ENCODE measurements at places on chromosomes 2 and 18.

DNA sequence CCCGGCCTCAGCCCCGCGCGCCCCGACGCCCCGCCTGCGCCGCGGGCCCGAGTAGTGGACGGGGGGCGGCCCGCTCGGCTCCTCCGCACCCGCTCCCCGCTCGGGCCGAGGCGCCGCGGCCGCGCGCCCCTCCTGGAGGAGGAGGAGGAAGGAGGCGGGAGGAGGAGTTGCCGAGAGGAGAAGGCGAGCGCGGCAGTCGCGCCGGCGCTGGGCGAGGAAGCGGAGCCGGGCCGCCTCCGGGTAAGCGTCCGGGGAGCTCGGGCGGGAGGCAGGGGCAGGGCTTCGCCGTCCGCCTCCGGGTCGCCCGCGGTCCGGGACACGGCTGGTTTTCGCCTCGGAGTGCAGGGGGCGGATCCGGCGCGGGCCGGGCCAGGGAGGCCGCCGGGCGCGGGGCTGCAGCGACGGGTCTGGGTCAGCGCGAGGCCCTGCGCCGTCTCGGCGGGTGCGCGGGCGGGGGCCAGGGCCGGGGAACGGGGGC, at the start of gene SOCS6:
Gene SOCS6, plus strand, starts transcription at position 195 of the 478 bp plus-strand sequence. CDS start 35,624 bp downstream, outside the sequence.
- H3K4me1 ChIP-seq = peaks cover 28% of the 10 kb centered on the region
- H3K36me3 ChIP-seq = peaks cover 4% of the 10 kb centered on the region
- peak; percentile 70 for DNase-seq
- peak within 1 kb of the TSS; percentile 80 for H3K27ac ChIP-seq

- no peaks in the 10 kb centered on the region for H3K27me3 ChIP-seq
- no peaks in the 10 kb centered on the region for H3K4me1 ChIP-seq
- DNase-seq = no peak
- no peak overlapping the region for H3K27ac ChIP-seq
- H3K4me3 ChIP-seq = no peak overlapping the region
- H3K36me3 ChIP-seq = no peaks in the 10 kb centered on the region
Observed at GRCh38 chr18:69387186-69387585, 13.5 kb upstream of the DOK6 start.

GRCh38 chr2:227460070-227460485, 11.9 kb upstream of the AGFG1 start:
- no peak for DNase-seq
- no peak overlapping the region for H3K4me3 ChIP-seq
- peaks cover 1% of the 10 kb centered on the region for H3K27me3 ChIP-seq
- no peaks in the 10 kb centered on the region for H3K36me3 ChIP-seq
- H3K27ac ChIP-seq = no peak overlapping the region

DNA sequence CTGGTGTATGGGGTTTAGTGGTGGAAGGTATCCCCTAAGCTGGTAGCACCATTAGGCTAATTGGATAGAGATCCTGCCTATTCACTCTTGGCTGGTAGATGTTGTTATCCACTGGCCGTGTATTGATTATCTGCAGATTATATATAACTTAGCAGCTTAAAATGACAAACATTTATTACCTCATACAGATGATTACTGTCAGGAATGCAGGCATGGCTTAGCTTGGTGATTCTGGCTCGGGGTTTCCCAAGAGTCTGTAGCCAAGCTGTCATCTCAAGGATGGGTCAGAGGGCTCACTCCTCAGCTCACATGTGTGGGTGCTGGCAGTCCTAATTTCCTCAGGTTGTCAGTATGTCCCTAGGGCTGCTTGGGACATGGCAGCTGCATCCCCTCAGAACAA, 465.8 kb downstream of the PARD3B start:
- no peak for DNase-seq
- no peak overlapping the region for H3K4me3 ChIP-seq
- H3K4me1 ChIP-seq = peaks cover 5% of the 10 kb centered on the region
- no peak overlapping the region for H3K27ac ChIP-seq
- H3K36me3 ChIP-seq = no peaks in the 10 kb centered on the region

GRCh38 chr18:5948237-5948636, 52.9 kb upstream of the TMEM200C start:
- H3K4me3 ChIP-seq = no peak overlapping the region

DNA sequence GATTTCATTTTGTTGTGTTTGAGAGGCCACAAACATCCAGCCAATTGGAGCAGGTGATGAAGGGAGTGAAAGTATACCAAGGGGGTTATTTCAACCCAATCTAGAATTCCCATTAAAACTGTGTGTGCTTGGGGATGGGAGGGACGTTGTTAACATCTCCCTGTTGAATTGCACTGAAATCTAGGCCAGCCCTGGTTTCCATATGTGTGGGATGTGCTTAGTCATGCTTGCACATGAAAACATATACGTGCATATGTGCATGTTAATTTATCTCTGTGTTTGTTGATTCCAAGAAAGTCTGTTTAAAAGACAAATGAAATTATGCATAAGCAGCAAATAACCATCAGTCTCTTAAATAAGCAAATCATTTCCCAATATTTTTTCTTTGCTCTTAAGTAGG, 5.6 kb downstream of the CELF4 start:
- no peaks in the 10 kb centered on the region for H3K36me3 ChIP-seq
- no peak overlapping the region for H3K4me3 ChIP-seq
- no peak overlapping the region for H3K27ac ChIP-seq
- DNase-seq = no peak
- no peaks in the 10 kb centered on the region for H3K4me1 ChIP-seq

- no peak overlapping the region for H3K4me3 ChIP-seq
- H3K4me1 ChIP-seq = peaks cover 26% of the 10 kb centered on the region
- H3K36me3 ChIP-seq = no peaks in the 10 kb centered on the region
- H3K27ac ChIP-seq = no peak overlapping the region
- H3K27me3 ChIP-seq = peaks cover 4% of the 10 kb centered on the region
Observed at GRCh38 chr2:216316743-216317142, 55.5 kb downstream of the MARCHF4 start.

DNA sequence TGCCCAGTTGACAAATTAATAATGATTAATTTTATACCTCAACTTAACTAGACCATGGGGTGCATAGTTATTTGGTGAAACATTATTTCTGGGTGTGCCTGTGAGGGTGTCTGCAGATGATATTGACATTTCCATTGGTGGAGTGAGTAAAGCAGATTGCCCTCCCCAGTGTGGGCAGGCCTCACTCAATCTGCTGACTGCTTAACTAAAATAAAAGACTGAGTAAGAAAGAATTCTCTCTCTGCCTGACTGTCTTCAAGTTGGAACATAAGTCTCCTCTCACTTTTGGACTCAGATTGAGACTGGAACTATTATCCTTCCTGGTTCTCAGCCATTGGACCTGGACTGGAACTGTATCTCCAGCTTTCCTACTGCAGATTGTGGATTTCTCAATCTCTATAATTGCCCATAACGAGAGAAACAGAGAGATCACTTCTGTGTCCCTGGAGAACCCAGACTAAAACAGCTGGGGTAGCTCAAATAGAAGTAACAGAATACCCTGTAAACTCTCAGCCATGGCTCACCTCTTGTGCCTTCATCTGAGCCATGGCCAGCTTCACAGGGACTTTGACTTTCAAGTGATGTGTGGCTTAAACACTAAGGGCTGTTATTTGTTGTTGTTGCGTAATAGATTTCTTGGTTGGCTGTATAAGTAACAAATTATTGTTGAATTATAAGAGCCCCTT, 575.3 kb upstream of the RAB6C start:
- no peak overlapping the region for H3K4me3 ChIP-seq
- no peaks in the 10 kb centered on the region for H3K27me3 ChIP-seq
- DNase-seq = no peak
- H3K36me3 ChIP-seq = no peaks in the 10 kb centered on the region

GRCh38 chr2:108586631-108587030, 52.4 kb downstream of the LIMS1 start:
- peaks cover 1% of the 10 kb centered on the region for H3K27me3 ChIP-seq
- DNase-seq = no peak
- H3K4me1 ChIP-seq = peaks cover 67% of the 10 kb centered on the region

- H3K27me3 ChIP-seq = peaks cover 6% of the 10 kb centered on the region
- no peak overlapping the region for H3K4me3 ChIP-seq
- no peaks in the 10 kb centered on the region for H3K4me1 ChIP-seq
- peaks cover 8% of the 10 kb centered on the region for H3K36me3 ChIP-seq
Observed at GRCh38 chr2:183543222-183543621, 419.0 kb downstream of the NUP35 start.

- peaks cover 6% of the 10 kb centered on the region for H3K4me1 ChIP-seq
- H3K27ac ChIP-seq = no peak overlapping the region
- peaks cover 8% of the 10 kb centered on the region for H3K27me3 ChIP-seq
- no peak for DNase-seq
Observed at GRCh38 chr2:10027660-10028330, 15.6 kb upstream of the KLF11 start.

- H3K27me3 ChIP-seq = peaks cover 5% of the 10 kb centered on the region
- H3K36me3 ChIP-seq = peaks cover 32% of the 10 kb centered on the region
- peak; percentile 50 for DNase-seq
- peaks cover 43% of the 10 kb centered on the region for H3K4me1 ChIP-seq
Observed at GRCh38 chr2:144515696-144516410, 4.1 kb downstream of the ZEB2 start.

DNA sequence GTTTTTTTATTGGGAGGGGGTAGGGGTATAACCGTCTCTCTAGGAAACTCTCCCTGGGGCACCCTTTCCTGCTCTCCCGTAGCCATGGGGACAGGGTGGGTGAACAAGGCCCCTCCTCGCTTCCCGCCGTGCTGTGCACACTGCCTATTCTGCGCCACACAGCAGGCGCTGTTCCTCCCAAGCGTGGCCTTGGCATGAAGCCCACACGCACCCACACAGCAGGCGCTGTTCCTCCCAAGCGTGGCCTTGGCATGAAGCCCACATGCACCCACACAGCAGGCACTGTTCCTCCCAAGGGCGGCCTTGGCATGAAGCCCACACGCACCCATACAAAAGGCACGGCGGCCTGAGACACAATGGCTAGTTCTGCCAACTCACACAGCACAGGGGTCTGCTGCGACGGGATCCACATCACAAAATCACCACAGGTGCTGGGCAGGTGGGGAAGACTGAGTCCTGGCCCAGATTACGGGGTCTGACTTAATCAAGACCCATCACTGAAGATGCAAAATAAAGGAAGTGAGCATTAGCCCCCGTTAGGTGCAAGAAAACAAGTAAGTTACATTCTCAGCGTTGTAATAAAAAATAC, 46.6 kb upstream of the TPO start:
- peaks cover 21% of the 10 kb centered on the region for H3K4me1 ChIP-seq
- H3K27ac ChIP-seq = no peak overlapping the region
- no peaks in the 10 kb centered on the region for H3K36me3 ChIP-seq
- H3K27me3 ChIP-seq = peaks cover 2% of the 10 kb centered on the region

DNA sequence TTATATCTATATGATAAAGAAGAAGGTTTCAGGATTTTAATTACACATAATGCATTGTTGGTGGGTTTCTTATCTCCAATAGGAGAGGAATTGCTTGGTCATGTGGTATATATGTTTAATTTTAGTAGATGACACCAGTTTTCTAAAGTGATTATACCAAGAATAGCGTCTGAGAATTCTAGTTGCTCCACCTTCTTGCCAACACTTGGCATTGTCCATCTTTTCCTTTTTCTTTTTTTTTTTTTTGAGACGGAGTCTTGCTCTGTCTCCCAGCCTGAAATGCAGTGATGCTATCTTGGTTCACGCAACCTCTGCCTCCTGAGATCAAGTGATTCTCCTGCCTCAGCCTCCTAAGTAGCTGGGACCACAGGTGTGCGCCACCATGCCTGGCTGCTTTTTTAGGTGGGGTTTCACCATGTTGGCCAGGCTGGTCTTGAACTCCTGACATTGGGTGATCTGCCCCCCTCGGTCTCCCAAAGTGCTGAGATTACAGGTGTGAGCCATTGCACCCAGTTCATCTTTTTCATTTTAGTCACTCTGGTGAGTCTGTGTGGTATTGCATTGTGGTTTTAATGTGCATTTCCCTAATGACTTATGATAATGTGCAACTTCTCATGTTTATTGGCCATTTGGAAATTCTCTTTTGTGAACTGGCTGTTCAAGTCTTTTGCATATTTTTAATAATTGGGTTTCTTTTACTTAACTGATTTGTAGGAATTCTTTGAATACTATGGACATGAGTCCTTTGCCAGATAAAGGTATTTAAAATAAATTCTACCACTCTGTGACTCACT, 37.3 kb upstream of the ZNF512 start:
- H3K4me3 ChIP-seq = no peak overlapping the region
- H3K27ac ChIP-seq = no peak overlapping the region

DNA sequence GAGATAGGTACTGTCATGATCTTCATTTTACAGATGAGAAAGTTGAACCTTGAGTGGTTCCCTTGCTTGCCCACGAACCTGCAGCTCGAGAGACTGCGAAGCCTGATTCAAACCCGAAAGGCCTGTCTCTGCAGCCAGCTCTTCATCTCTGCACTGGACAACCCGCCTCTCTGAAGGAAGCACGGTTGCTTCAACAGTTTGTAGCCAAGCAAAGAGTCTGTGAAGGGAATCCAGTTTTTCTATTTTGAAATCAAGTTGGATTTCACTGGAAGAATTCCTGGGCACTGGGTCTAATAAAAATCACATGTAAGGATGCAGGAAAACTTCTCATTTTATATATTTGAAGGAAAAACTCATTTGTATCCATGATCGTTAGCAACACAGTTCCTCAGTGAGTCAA, 21.3 kb upstream of the ICOS start:
- H3K27me3 ChIP-seq = no peaks in the 10 kb centered on the region
- no peak for DNase-seq
- no peaks in the 10 kb centered on the region for H3K4me1 ChIP-seq

- no peak for DNase-seq
- H3K36me3 ChIP-seq = peaks cover 9% of the 10 kb centered on the region
- no peak overlapping the region for H3K4me3 ChIP-seq
- no peaks in the 10 kb centered on the region for H3K4me1 ChIP-seq
- peaks cover 2% of the 10 kb centered on the region for H3K27me3 ChIP-seq
Observed at GRCh38 chr2:69154106-69154505, 141.1 kb downstream of the ANTXR1 start.

DNA sequence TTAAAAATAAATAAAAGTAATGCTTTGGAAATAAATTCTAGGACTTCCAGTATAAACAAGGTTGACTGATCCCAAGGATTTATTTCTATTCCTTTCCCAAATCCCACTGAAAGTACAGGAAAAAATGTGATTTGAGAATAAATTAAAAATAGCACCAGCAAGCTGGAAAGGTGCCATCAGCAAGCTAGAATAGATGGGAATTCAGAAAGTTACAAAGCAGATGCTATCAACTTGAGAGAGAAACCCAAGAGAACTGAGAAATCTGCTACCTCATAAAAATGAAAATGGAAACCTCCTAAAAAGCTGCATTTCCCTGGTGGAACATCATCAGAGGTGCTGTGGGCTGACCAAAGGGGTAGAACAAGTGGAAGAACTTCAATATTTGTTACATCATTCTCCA, 148.6 kb upstream of the KCNJ3 start:
- H3K4me3 ChIP-seq = no peak overlapping the region
- peaks cover 5% of the 10 kb centered on the region for H3K36me3 ChIP-seq
- no peak overlapping the region for H3K27ac ChIP-seq
- DNase-seq = no peak

- no peak overlapping the region for H3K27ac ChIP-seq
- no peak for DNase-seq
- peaks cover 2% of the 10 kb centered on the region for H3K27me3 ChIP-seq
- H3K36me3 ChIP-seq = no peaks in the 10 kb centered on the region
- H3K4me3 ChIP-seq = no peak overlapping the region
Observed at GRCh38 chr2:159283529-159283928, 3.0 kb downstream of the WDSUB1 start.
